WTC11 (cell line): ENCODE measurements at places on chromosomes 3 and 15. TPM values are rescaled to one million over a fixed set of nuclear protein-coding genes. Genes with fewer than 3 reads are reported as not detected.

DNA sequence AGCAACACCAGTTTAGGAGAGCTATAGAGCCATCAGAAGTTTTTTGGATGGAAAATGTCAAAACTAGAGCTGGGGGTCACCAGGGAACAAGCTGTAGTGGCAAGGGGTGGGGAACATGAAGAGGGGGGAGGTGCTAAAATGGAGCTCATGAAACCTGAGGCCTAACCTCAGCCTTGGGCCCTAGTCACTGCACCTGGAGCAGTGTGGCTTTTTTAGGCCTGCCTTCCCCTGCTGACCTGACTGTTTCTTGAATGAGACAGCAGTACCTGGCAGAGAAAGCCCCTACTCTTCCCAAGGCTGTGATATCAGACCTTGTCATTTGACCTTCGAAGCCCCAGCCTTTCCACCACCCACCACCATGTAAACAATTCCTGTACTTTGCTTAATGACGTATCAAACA is 383.5 kb downstream of the EPHB1 start:
- no peak for DNase-seq

DNA sequence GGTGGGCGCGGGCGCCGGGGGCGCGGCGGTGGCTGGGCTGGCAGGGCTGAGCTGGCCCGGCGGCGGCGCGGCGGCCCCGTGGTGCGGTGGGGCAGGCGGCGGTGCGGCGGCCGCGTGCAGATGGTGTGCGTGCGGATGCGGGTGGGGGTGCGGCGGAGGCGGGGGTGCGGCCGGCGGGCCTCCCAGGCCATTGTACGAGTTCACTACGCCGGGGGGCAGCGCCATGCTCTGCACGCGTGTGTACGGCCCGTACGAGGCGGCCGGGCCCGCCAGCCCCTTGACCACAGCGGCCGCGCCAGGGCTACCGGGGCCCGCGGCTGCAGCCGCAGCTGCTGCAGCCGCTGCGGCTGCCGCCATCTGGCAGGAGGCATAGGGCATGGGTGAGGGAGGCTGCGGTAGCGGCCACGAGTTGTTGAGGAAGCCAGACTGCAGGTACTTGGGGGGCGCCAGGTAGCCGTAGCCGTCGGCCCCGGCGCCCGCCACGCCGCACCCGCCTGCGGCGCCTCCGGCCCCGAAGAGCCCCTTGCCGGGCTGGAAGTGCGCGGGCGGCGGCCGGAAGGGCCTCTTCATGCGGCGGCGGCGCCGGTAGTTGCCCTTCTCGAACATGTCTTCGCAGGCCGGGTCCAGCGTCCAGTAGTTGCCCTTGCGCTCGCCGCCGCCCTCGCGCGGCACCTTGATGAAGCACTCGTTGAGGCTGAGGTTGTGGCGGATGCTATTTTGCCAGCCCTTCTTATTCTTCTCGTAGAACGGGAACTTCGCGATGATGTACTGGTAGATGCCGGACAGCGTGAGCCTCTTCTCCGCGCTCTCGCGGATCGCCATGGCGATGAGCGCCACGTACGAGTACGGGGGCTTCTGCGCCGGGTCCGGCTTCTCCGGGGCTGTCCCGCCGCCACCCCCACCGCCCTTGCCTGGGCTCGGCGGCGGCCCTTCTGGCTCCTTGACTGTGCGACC is 951 bp downstream of the FOXL2 start:
- peak; percentile 71 for DNase-seq

Gene GPR87
- total RNA-seq: 0.16 TPM in 1 of 3 replicates, not detected in the others

- DNase-seq: no peak
Observed at GRCh38 chr3:128648940-128649663, 1.5 kb downstream of the RPN1 start.

- DNase-seq: peak; percentile 37
Observed at GRCh38 chr3:29057326-29057725, 223.5 kb upstream of the RBMS3 start.
